Brain (organoid and tissue), 16 donors: ENCODE measurements at places on chromosomes 12 and 14. TPM values are rescaled to one million over a fixed set of nuclear protein-coding genes. Genes with fewer than 3 reads are reported as not detected.

Gene KRT2
- not detected for polyA plus RNA-seq

DNA sequence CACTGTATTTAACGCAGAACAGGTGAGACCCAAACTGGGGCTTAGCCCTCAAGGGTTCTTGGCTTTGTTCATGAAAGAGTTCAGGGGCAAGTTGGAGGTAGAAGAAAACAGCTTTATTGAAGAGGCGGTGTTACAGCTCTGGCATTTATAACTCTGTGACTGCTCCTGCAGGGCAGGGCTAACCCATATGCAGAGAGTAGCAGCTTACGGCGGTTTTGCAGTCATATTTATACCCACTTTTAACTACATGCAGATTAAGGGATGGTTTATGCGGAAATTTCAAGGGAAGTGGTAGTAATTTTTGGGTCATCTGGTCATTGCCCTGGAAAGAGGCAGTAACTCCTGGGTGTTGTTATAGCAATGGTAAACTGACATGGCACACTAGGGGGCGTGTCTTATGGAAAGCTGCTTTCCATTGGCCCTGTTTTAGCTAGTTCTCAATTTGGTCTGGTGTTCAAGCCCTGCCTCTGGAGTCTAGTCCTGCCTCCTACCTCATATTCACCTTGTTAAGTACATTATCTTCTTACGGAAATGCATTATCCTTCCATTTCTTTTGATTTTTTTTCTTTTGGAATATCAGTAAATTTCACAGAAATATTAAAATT is 1.8 kb upstream of the IAPP start:
- DNase-seq: no peak

- DNase-seq: no peak
These were observed 183.2 kb downstream of the EPS8 start for GRCh38 chr12:15605881-15606590.

- DNase-seq: peak; percentile 65
These were observed at the start of gene LRP10 for GRCh38 chr14:22871224-22872032. Gene LRP10, plus strand, starts transcription at chr14:22871740. Its CDS starts 564 bp downstream, at chr14:22872304.

DNA sequence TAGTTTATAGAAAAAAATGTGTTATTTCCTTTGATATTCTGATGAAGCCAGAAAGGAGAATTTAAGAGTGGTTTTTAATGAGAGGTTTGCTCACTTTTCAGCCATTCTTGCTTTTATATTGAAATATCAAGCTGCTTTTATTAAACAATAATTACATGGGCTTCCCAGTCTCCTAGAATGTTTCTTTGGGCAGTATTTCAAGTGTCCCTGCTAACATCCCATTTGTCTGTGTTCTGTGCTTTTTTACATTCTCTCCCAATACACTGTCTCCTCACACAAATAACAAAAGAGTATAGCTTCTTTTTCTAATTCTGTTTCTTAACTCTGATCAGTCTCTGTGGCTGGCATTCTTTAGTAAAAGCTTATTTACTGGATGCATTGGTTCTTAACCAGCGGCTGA is 145.4 kb downstream of the TPH2 start:
- DNase-seq: no peak

GRCh38 chr14:33085799-33086198 is 147.1 kb downstream of the NPAS3 start:
- DNase-seq: no peak

GRCh38 chr12:33988913-33989312 is 33.4 kb upstream of the ALG10 start:
- DNase-seq: no peak

DNA sequence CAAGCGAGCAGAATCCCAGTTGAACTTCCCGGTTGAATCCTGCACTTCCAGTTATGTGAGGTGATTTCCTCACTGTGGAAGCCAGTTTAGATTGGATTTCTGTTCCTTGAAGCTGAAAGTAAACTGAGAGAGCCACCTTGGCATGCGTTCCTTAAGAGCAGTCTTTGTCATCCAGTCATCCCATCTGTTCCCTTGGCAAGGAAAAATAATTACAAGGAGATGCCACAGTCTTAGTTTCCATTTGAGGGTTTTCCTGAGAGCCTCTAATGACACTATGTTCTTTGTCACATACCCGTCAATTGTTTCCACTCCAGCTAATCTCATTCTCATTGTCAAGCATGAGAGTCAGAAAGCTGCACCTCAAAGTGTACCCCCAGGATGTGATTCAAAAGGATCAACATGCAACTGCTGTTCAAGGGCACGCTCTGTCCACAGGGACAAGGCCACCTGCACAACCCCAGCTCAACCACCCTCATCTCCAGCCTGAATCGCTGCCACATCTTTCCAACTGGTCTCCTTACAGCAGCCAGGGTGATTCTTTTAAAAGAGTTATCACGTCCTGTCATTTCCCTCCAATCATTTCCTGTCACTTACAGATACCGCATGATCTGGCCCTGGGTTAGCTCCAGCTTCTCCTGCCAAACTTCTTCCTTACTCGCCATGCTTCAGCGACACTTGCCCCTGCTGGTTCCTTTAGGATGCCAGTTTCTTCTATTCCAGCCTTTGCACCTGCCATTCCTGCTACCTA is 18.0 kb upstream of the TCP11L2 start:
- DNase-seq: peak; percentile 43

DNA sequence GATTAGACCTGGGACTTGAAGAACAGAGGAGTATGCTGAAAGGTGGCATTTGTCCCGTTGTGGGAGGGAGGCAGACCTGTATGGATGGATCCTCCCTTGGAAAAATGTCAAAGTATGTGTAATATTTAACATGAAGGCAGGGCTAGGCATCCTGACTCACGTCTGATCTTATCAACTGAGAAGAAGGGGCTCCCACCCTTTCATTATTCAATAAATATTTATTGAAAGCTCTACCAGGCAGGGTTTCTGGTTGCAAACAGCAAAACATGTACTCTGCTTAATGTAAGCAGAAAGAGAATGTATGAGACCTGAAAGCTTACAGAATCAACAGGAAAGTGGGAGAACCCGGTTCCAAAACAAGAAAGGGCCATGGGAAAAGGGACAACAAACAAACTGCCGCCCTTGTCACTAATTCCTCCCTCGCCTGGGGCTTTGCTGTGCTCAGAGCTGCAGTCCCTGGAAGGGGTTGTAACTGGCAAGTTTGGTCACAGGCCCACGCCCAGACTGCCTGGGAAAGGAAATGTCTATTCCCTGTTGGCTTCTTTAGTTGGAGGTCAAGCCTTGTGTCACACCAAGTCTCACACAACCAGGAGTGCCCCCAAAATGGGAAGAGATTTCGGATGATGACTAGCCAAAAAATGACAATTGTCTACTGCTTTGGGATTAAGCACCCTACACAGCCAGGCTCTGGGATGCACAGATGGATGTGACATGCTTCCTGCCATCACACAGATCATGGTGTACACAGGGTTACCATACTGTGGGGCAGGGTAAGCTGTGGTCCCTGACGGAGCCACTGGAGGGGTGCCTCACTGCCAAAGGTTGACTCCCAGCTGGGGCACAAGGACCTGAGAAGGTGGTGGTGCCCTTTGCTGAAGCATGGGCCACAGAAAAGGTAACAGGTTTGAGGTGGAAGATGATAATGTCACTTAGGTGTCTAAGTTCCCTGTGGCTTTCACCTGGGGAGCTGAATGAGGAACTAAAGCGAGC is 36.8 kb downstream of the RAB35 start:
- no peak for DNase-seq

DNA sequence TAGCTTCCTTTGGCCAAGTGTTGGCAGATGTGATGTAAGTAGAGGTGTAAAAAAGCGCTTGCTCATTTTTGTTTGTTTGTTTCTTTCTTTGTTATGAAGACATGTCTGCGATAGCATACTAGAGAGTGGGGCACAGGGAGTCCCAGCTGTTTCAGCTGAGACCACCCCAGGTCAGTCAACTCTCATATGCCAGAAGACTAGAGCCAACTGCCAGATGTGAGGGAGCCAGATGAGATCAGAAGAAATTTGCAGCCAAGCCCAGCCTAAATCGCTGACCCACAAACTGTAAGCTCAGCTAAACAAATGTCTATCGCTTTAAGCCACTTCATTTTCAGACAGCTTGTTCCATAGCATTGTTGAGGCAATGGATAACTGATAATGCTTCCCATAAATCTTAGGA is 397.1 kb downstream of the APAF1 start:
- DNase-seq: no peak

- peak; percentile 36 for DNase-seq
These were observed 44.9 kb upstream of the GAS2L3 start for GRCh38 chr12:100528471-100529127.

Gene SYCP3
- not detected for polyA plus RNA-seq

DNA sequence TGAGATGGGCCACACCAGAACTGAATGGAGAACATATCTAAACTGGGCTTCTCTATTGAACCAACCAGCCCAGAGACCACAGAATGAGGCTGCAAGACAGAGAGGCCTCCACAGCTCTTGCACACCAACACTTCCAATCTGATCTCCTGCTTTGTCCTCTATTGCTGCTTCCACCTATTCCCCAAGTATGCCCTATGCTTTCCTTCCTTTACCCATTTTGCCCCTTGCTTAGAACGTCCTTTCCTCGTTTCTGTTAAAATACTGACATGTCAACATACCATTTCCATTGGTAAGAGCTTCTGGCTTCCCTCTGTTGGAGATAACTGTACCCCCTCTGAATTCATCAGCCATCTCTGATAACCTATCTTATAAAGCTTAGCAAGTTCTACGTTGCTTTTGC is 2.8 kb downstream of the SLC2A13 start:
- DNase-seq: no peak

DNA sequence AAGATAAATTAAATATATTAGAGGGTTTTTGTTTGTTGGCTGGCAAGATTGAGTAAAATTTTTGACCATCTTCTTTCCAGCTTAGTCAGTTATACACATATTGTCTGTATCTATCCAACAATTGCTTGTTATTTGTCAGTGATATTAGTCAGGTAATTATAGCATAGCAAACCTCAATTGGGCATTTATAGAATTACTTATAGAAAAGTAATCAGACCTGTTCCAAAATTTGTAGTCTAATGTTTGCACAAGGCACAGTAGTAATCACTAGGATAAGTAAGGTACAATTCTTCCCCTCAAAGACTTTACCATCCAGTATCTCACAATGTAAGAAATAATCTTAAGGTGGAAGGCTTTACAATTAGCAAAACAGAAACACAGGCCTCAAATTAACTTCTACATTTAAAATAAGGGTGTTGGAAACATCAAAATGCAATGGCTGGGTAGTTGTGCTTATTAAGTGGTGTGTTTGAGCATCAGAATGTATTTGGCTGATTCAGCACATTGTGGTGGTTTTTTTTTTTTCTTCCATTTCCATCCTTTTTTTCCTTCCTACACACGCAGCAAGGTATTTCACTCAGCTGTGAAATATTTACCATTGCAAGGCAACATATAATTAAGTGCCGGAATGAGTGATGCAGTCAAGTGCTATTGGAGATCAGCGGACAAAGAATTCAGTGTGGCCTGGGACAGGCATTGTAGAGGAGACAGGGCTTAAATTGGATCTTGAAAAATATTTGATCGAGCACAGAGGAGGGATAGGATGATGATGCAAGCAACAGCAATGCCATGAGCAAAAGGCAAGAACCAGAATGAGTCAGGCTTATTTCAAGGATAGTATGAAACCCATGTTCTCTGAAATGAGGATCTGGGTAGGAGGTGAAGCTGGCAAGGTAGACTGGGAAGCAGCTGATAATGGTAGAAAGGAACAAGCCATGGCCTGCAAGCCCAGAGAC is 178.2 kb downstream of the AKAP6 start:
- DNase-seq: no peak

- no peak for DNase-seq
These were observed 49.3 kb upstream of the BEGAIN start for GRCh38 chr14:100636559-100636958.
